ENCODE measurements at places on chromosomes 4 and X.

GRCh38 chr4:86203176-86203575, 156.7 kb downstream of the MAPK10 start:
- no peak for DNase-seq

DNA sequence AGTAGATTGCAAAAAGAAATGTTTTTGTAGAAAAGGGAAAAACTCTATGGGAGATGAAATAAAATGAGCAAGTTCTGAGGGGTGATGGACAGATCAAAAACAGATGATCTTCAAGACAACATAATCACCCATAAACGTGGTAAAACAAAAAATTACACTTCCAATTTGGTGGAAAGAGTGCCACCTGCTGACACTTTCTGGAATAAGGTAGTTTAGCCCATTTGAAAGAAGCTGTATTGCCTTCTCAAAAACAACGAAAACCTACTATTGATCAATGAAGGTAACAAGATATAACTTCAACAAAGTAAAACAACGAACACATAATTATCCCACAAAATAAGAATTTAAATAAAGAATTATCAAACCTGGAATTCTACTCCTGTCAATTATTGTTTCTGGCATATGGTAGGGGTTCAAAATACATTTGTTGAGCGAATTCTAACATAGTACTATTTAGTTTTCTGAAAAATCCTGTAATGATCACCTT, 2.5 kb downstream of the COQ2 start:
- DNase-seq = no peak

DNA sequence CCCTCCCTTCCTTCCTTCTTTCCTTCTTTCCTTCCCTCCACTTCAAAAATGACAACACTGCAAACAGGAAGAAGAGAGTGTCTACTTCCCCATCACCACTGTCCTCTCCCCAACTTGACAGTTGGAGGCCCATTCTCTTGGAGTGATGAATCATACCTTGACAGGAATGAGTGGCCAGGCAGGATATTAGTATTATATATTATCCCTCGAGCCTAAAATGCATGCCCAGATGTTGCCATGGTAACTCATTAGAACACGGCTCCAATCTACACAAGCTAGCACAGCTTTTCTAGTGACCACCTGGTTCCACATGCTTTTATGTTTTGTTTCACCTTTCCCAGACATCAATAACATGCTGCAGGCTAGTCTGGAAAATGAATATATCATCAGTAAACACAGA, 71.3 kb upstream of the LHFPL1 start:
- no peak for DNase-seq

- DNase-seq = no peak
Measured at GRCh38 chr4:107837317-107837716, 12.6 kb downstream of the SGMS2 start.

- no peak for DNase-seq
Measured at GRCh38 chr4:2451036-2451520, 17.8 kb upstream of the RNF4 start.

DNA sequence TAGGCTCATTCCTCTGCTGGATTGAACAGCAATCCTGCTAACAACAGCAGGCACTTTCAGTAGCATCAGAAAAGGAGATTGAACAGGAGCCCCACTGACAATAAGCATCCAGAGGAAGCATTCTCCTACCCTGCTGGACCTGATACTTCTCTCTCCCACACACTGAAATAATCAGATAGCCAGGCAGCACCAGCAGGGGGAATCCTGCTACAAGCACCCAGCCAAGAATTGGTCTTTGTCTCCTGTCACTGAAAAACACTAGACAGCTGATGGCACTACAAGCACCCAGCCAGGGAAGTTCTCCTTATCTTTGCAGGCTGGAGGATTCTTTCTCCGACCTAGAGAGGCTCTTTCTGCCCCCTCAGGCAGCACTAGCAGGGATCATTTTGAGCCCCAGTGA, 444.3 kb upstream of the GRIA3 start:
- DNase-seq = no peak

- DNase-seq = no peak
Measured at GRCh38 chr4:136281889-136282288, 1250.4 kb downstream of the PCDH18 start.

- no peak for DNase-seq
Measured at GRCh38 chr4:76035799-76036380, at the start of gene CXCL11. TSS of gene CXCL11 (minus strand) at chr4:76036070. CDS start at chr4:76035987, 83 bp downstream.

DNA sequence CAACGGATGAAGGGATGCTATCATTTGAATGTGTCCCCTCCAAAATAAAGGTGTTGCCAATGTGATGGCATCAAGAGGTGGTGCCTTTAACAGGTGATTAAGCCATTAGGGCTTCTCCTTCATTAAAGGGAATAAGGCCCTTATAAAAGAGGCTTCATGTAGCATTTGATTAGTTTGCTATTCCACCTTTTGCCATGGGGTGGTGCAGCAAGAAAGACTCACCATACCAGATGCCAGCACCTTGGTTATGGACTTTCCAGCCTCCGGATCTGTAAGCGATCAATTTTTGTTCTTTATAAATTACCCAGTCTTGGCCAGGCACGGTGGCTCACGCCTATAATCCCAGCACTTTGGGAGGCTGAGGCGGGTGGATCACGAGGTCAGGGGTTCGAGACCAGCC, 7.9 kb upstream of the SLC25A43 start:
- DNase-seq = no peak

GRCh38 chrX:73478961-73479360, 32.1 kb downstream of the CDX4 start:
- no peak for DNase-seq

- DNase-seq = no peak
Measured at GRCh38 chr4:67659065-67659464, 41.9 kb downstream of the UBA6 start.

GRCh38 chr4:1378559-1379231, 27.5 kb downstream of the NKX1-1 start:
- no peak for DNase-seq

GRCh38 chrX:87732133-87732532, 214.5 kb downstream of the KLHL4 start:
- DNase-seq = no peak

- DNase-seq = no peak
Measured at GRCh38 chrX:156001667-156002021, 4.1 kb downstream of the IL9R start.

DNA sequence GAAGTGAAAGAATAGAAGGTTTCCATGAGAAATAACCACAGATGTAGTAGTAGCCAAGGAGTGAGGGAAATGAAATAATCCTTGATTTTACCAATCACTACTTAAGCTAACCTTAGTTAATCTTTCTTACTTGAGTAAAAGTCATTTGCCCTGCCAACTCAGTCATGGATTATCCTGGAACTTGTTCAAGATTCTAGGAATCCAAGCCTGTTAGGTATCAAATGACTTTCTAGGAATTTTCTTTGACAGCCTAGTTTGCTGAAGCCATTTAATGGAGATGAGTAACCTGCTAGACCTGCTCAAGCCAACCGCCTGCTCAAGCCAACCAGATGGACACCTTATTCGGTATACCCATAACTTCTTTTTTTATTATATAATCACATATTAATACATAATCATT, 180.5 kb downstream of the KLHL13 start:
- DNase-seq = peak; percentile 38

DNA sequence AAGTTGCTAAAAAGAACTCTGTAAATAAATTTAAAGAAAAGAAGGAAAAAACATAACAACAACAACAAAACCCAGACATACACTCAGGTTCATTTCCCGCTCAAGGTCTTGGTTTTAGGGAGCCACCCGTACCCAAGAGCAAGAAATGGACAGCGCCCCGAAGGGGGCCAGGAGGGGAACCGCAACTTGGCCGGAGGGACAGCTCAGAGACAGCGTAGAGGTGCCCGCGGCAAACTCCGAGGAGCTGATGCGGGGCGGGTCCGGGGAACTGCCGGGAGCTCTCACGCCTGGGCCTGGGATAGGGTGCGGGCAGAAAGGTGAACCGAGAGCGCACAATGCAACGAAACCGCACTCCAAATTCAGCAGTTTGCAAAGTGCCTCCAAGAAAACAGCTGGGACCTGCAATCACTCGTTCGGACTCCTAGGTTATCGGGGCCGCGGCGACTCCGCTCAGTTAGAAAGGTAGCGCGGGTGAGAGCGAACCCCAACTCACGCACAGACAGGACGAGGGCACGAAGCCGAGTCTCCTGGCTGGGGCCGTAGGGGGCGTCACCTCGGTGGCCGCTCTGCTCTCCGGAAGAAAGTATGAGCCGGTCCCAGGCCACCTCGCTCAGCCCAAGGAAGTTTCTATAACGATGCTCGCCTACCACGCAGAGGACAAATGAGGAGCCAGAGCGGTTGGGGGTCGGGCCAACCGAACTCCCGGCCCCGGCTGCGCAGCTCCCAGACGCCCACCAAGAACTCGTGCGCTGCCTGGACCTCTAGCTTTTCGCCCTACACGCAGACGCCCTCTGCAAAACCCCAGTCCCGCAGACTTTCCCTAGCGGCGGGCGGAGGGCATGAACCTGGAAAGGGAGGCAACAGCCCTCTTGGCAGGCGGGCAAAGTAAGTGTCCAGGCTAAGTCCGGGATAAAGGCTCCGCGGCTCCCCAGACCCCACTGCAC, 1.4 kb downstream of the NDNF start:
- no peak for DNase-seq

DNA sequence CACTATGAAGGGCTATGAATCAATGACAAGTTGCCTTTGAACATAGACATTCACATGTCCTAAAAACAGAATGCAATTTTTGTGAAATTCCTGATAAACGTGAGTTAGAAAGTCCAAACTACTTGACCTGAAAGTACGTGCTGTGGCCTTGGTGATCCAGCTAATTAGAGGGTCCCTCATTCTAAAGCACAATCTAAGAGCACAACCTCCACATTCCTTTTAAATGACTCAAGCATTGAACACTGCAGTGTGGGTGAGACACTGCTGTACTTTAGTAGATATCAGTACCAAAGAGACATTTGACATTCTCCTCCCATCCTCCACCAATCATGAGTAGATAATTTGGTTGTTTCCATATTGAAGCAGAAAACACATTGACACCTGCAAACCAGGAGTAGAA, 73.5 kb downstream of the FAM47B start:
- peak; percentile 12 for DNase-seq

GRCh38 chr4:48698029-48698971, 81.8 kb downstream of the FRYL start:
- DNase-seq = peak; percentile 93

DNA sequence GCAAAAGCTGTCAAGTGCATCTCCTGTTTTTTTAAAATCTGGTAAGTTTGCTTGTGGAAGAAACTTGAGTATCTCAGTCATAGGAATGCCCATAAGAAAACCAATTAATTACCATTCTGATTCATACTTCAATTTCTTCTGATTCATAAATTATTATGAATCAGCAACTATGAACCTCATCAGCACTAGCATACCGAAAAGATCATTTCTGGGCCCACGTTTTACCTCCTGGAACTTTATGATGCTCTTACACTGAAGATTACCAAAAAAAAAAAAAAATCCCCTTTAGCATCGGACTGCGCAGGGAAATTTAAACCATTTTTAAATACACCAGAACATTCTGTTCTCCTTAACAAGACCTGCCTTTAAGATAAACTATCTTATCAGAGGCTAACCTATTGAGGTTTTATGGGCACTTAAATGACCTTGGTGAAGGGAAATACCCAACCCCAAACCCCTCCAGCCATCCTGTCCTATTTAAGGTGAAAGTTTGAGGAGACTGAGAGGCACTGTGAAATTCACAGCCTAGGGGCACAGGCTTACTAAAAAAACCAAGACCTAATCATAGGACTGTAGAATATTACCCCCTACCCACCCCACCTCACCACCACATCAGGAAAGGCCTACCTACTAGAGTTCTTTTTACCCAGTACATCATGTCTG, 38.2 kb upstream of the ABCG2 start:
- no peak for DNase-seq

- no peak for DNase-seq
Measured at GRCh38 chr4:137631605-137632004, 99.3 kb upstream of the PCDH18 start.

DNA sequence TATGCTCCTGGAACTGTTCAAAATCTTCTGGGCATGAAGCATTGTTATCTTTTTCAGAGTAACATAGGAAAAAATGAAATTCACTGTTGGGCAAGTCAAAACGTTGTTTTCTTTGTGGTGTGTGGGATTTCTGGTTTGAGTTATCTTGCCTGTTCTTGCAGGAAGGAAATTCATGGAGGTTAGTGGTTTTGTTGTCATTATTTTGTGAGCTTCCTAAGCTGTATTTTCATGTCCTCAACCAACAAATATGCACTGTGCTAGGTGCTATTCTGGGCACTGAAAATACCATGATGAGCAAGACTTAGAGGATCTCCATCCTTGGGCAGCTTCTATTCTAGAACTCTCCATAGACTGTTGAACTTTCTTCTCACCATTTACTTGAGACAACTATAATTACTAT, 16.9 kb downstream of the SPINK2 start:
- DNase-seq = no peak

DNA sequence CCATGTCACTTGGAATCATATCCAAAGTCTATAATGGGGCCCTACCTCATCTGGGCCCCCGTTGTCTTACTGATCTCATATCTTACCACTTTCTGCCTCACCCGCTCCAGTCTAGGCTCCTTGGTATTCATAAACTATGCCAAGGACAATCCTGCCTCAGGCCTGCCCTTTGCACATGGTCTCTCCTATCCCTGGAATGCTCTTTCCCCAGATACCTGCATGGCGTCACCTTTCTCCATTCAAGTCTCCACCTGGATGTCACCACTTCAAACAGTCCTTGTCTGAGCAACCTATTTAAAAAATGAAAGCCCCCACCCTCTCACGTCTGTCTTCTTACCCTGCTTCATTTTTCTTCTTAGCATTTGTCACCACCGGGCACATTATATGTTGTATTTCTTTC, 8.2 kb downstream of the VGLL1 start:
- DNase-seq = no peak

GRCh38 chrX:10514891-10515290, 105.5 kb downstream of the MID1 start:
- no peak for DNase-seq

DNA sequence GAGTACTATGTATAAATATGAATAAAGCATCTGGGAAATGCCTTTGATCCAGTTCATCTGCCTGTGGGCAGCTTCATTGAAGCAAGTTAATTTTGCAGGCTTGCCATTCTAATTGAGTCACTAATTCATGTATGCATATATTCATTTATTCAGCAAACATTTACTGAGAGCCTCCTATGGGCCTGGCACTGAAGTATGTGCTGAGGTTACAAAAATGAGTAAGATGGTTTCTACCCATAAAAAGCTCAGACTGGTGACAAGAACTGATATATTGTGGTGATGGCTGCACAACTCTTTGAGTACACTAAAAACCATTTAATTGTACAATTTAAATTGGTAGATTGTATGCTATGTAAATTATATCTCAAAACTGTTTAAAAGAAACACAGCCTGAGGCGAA, 1.1 kb upstream of the MRPL1 start:
- no peak for DNase-seq

- no peak for DNase-seq
Measured at GRCh38 chr4:700587-701264, 4.9 kb upstream of the PCGF3 start.

- no peak for DNase-seq
Measured at GRCh38 chr4:72677886-72678285, 108.9 kb upstream of the ADAMTS3 start.

GRCh38 chrX:130091980-130092522, 18.2 kb downstream of the ELF4 start:
- DNase-seq = no peak
